ENCODE measurements at places on chromosomes 2 and 18.

GRCh38 chr2:216428618-216429350 is 16.5 kb downstream of the SMARCAL1 start:
- peak; percentile 46 for DNase-seq

DNA sequence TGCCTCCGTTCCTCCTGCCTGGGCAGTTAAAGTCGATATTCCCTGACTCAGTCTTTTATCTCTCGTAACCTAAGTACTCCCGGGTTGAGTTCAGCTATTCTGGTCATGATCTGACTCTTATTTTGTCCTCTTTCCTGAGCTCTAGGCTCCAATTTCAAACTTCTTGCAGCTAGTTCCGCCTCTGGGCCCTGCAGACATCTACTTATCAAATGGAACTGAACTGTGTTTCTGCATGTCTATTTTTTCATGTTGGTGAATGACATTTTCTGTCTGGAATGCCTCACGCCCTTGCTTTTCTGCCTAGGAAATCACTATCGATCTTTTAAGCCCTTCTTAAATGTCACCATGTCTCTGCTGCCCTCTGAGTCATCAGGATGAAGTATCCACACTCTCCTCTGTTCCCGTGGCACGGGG is 101.5 kb downstream of the VAPA start:
- DNase-seq, result no peak

DNA sequence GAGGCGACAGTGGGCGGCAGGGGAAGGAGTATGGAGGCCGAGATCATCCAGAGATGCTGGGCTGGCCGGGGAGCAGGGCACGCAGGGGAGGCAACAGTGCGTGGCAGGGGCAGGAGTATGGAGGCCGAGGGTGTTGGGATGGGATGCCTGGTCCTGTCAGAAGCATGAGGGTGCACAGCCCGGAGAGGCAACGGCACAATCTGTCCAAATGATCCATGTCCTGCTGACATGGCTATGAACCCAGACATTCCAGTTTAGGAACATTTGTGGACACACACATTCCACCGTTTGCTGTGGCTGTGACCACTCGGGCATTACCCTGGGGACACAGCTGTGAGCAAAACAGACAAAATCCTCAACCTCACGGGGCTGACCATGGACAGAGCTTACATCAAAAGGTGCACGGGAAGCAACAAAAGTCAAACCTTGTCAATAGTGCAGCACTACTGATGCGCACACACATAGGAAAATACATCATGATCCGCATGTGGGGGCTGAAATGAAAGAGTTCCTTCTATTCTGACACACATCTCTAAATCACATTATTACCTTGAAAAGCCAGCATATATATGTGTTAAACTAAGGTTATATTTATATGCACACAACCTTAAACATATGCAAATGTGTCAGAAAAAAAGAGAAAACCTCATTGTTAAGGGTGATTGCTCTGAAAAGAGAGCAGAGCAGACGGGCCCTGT is 144.0 kb upstream of the GPC1 start:
- no peak for DNase-seq

DNA sequence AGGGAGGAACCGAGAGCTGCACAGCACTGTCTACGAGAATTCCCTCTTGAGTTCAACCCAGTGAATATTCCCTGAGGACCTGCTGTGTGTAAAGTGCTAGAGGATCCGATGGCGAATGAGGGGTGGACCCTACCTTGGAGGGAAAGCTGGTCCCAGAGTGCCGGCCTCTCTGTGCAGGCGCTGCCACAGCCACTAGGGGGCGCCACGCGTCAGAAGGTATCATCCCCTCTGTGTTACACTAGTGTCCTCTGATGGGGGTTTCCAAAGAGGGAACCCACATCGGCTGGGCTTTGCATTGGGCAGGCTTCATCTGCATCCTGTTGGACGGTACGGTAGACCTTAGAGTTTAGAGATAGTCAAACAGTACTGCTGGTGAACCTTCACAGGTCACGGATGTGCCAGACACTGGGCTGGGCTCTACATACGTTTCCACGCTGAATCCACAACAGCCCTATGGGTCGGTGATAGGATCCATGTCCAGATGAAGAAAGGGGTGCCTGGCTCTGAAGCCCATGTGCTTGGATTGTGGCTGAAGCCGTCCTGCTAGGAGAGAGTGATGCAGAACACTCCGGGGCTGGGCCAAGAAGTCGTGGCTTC is 39.0 kb downstream of the COA5 start:
- DNase-seq, result peak; percentile 65

- no peak for DNase-seq
Observed at GRCh38 chr2:6089474-6089873, 397.3 kb downstream of the SOX11 start.

GRCh38 chr18:55552526-55553189 is 35.3 kb downstream of the TCF4 start:
- no peak for DNase-seq

DNA sequence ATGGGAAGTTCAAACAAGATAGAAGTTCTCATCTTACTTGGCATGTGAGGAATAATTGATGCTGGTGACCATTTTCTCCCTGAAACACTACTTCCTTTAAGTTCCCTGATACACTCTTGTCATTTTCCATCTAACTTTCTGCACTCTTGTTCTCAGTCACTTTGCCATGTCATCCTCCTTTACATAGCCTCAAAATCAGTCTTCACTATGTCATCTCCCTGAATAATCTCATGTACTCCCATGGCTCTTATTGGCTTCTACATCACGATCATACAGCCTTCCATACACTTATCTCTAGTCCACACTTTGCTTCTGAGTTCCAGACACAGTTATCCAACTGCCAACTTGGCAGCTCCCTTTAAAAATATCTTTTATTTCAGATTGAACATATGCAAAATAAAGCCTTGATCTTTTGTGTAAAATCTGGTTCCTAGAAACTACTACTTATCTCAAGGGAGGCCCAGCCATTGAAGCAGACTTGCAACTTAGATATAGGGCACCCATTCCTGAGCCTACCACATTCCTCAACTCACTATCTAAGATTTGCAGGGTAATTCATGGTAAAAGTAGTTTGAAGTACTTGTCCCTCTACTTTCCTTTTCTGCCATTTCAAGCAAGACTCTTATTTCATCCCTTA is 1070.2 kb upstream of the NXPH2 start:
- DNase-seq, result peak; percentile 7

Data from hematopoietic multipotent progenitor cell treated with erythropoietin and hydrocortisone succinate and interleukin-3 and kit ligand, for 4 days (in vitro differentiated cells).